ENCODE measurements at places on chromosomes 12 and 14.

DNA sequence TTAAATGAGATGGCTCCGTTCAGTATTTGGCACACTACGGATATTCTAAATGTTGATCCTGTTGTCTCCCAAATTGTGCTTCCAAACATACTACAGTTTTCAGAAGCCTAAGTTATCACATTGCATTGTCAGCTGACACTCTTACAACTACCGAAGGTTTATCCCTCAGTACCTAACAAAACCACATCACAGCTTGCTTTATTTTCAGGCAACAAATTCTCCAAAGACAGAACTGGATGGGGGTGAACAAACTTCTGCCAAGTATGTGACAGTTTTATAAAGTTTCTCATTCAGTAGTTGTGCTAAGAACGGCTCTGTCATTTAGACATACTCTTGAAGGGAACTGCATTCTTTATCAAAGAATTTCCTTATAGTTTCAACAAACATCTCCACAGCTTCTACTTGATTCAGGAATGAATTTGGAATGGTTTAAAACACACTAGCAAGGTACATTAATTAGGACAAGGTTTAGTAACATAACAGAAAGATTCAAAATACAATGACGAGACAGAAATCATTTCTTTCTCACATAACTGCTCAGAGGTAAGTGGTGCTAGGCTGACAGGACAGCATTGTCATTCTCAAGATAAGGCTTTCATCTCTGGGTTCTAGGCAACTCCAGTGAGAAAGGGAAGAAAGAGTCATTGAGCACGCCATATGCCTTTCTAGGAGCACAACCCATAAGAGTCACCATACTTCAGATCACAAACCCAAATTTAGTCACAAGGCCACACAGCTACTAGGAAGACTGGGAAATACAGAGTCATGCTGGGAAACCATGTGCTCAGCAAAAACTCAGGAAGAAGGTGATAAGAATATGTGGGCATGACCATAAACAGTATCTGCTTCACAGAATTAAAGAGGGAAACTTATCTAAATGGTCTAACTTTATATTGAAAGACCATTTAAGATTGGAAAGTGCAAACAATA is 100.7 kb downstream of the DUSP6 start:
- DNase-seq, result no peak

GRCh38 chr12:110337912-110338710 is 57.1 kb downstream of the ATP2A2 start:
- no peak for DNase-seq

DNA sequence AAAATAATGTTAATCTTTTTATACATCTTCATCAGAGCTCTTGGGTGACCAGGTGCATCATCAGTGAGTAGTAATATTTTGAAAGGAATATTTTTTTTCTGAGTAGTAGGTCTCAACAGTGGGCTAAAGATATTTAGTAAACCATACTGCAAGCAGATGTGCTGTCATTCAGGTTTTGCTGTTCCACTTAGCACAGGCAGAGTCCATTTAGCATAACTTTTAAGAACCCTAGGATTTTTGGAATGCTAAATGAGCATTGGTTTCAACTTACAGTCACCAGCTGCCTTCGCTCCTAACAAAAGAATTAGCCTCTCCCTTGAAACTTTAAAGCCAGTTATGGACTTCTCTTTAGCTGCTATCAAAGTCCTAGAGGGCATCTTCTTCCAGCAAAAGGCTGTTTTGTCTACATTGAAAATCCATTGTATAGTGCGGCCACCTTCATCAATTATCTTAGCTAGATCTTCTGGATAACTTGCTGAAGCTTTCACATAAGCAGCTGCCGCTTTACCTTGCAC is 24.6 kb downstream of the RIMKLB start:
- no peak for DNase-seq

GRCh38 chr14:72961579-72962335 is 35.5 kb downstream of the DCAF4 start:
- no peak for DNase-seq

Measured in stimulated activated naive CD4-positive, alpha-beta T cell (primary cell).